ENCODE measurements at places on chromosomes 3 and 15.
A peak's percentile ranks its signal among the peaks of the same experiment; 100 is the strongest.

- no peak for DNase-seq
Measured at GRCh38 chr3:87437765-87438164, 161.4 kb upstream of the POU1F1 start.

DNA sequence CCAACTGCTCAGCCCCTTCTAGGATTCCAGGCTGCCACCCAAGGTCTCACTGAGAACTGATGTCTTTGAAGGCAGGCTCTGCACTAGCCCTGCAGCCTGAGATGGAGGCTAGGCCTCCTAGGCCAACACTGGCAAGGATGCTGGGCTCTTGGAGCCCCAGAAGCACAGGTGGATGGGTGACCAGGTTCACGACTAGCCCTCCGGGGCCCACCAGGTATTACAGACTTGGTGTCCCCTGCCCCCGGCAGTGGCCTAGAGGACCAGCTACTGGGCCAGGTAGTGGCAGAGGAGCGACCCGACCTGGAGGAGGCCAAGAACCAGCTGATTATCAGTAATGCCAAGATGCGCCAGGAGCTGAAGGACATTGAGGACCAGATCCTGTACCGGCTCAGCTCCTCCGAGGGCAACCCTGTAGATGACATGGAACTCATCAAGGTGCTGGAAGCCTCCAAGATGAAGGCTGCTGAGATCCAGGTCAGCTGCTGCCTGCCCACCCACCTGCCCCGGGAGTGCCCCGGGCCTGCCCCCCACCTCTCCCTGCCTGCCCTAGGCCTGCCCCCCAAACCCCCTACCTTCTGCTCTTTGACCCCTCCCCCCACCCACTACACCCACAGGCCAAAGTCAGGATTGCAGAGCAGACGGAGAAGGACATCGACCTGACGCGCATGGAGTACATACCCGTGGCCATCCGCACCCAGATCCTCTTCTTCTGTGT lies 52.5 kb downstream of the SEMA3G start:
- peak; percentile 74 for DNase-seq

- no peak for DNase-seq
Measured at GRCh38 chr15:62841269-62841628, 201.3 kb upstream of the TPM1 start.

DNA sequence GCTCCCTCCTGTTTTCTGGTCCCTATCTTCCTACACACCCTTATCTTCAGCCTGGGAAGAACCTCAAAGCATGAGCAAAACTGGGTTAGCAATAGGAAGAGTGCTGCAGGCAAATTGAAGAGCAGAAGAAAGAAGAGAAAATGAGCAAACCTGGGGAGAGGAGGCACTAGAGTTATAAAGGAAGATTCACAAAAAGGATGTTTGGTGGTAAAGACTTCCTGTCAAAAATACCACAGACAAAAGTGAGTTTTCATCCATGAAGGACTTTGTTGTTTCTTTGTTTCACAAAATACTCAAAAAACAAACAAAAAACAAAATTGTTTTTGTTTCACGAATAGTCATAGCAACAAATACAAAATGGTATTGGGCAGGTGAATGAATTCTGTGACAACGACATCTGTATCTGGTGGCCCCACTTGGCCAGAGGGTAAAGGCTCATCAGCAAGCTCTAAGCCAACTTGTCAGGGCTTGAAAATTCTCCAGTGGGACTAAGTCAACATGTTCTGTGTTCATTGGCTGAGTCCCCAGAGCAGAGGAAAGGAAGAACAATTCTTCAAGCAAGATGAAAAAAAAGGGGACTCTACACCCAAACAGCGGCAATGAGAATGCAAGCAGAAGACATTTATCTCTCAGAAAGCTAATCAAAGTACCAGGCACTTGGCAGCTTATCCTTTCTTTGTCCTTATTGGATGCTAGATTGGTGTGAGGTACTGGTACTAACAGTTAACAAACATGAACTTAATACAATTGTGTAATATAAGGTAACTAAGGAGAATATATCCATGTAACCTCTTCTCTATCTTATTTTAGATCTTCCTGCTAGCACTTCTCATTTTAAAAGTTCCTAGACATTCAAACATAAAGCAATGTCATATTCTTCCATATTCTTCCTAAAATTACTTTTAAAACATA lies 9.7 kb downstream of the ATP8B4 start:
- DNase-seq, result no peak

DNA sequence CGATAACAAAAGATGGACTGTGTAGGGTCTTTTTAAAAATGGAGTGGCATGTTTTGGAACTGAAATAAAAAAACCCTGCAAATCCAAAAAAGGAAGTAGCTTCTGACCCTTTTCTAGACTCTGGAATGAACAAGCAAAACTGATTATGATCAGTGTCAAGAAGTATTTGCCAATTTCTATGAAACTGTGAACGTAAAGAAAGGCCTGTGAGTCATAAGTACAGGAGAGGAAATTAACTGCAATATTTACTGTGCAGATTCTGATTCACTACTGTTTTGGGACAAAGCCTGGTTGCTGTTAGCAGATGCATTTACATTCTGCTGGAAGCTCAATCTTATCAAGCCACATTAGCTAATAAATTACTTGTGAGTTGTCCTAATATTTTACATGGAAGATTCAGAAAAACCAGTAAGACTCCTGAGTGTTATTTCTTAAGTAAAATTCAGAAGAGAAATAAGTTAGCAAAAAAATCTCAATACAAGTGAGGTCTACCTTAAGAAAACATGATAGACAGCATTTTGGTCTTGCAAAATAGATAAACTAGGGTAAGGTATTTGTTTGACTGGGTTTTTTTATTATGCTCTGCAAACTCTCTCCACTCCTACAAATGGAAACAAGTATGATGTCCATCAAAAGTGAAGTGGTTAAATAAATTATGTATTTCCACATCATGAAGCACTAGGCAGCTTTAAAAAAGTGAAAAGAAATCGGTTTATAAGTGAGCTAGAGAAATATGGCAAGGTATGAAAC lies 90.2 kb upstream of the LMOD3 start:
- DNase-seq, result no peak

DNA sequence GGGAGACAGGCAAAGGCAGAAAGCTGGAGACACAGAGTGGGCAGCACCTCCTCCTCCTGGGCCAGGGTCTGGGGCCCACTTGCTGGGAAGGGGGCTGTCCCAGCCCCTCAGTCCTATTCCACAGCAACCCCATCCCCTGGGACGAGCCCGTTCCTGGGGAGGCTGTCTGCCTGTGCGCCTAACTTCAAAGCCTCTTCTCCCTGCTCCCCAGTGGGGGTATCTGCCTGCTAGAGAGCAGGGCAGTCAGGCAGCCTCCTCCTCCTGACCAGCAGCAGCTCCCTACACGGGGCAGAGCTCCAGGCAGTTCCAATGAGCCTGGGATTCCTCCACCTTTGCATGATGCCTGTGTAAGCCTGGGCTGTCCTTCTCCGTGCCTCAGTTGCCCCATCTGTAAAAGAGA lies 6.9 kb downstream of the PTH1R start:
- DNase-seq, result no peak

DNA sequence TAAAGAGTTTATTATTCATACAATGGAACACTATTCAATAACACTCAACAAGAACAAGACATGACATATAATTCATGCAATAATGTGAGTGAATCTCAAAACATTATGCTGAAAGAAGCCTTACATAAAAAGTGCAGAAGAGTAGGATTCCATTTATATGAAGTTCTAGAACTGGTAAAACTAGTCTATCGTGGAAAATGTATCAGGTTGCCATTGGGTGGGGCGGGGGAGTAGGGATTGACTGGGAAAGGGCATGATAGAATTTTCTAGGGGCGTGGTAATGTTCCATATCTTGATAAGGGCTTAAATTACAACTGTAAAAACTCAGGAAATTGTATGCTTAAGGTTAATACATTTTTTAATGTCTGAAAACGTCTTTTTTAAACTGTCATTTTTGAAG lies 247.9 kb downstream of the SATB1 start:
- no peak for DNase-seq

DNA sequence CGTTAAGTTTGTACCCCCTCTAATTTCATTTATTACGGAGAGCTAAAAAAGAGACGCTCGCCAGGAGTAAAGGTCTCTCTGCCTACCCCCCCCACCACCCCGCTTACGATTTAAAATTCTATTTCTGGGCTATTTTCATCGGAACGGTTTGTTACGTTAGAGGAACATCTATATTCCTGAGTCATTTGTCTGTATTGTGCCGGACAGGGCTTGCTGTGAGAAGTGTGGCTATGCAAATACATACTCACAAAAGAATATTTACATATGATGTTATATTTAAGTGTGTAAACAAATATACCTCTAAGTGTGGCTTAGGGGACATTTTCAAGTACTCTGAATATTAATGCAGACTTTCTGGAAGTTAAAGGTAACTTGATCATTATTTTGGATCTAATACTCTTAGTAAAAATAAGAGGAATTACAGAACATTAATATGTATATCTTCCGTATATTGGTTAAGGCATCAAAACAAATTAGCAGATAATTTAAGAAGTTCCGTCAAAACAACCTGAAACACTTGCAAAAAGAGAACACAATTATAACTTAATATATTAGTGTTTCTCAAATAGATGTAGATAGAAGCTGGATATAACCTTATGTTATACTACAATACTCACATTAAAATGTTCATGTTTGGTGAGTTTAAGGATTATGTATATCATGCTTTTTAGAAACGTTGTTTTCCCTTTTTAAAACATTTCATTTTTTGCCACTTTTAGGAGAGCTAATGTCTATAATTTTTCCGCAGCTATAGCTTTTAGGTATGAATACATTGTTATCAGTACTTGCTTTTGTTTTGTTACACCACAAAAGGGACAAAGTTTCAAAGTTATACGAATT lies 1.6 kb upstream of the SHOX2 start:
- DNase-seq, result no peak

Data from posterior vena cava (tissue), 2 donors.